ENCODE measurements at places on chromosomes 4 and X.

GRCh38 chr4:108205859-108206258, 37.1 kb upstream of the LEF1 start:
- no peak for DNase-seq

DNA sequence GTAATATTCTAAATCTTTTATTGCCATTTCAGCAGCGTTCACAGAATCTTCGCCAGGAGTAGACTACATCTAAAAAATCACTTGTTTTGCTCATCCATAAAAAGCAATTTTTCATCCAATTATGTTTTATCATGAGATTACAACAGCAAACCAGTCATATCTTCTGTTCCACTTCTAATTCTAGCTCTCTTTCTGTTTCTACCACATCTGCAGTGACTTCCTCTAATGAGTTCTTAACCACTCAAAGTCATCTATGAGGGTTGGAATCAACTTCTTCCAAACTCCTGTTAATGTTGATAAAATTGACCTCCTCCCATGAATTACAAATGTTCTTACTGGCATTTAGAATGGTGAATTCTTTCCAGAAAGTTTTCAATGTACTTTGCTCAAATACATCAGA, 174.4 kb upstream of the BRWD3 start:
- DNase-seq, result no peak

DNA sequence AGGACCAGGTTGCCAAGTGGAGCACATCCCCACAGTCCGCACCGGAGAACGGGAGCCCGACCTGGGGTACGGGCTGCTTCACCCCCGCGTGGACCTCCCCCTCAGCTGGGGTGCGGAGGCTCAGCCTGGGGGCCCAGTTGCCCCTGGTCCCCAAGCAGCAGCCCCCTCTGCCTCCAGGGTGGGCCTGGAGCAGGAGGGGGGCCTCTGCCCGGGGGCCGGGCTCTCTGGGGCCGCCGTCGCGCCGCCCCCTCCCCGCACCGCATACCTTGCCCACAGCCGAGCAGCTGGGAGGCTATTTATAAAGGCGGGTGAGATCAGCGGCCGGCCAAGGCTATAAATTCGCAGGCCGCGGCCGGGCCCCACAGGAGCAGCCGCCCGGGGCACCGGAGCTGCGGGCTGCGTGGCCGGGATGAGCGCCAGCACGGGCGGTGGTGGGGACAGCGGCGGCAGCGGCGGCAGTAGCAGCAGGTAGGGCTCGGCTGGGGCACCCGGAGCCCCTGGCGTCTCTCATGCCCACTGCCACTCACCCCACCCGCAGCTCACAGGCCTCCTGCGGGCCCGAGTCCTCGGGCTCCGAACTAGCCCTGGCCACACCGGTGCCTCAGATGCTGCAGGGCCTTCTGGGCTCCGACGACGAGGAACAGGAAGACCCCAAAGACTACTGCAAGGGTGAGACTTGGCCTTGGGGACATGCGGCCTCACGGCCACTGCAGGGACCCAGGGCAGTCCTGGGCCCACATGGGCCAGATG, at the start of gene SRPK3:
Gene SRPK3, plus strand, starts transcription at position 364 of the 750 bp plus-strand sequence. Its CDS starts 46 bp downstream, at position 410.
- no peak for DNase-seq

GRCh38 chrX:65587616-65588526, 53.3 kb upstream of the LAS1L start:
- no peak for DNase-seq

DNA sequence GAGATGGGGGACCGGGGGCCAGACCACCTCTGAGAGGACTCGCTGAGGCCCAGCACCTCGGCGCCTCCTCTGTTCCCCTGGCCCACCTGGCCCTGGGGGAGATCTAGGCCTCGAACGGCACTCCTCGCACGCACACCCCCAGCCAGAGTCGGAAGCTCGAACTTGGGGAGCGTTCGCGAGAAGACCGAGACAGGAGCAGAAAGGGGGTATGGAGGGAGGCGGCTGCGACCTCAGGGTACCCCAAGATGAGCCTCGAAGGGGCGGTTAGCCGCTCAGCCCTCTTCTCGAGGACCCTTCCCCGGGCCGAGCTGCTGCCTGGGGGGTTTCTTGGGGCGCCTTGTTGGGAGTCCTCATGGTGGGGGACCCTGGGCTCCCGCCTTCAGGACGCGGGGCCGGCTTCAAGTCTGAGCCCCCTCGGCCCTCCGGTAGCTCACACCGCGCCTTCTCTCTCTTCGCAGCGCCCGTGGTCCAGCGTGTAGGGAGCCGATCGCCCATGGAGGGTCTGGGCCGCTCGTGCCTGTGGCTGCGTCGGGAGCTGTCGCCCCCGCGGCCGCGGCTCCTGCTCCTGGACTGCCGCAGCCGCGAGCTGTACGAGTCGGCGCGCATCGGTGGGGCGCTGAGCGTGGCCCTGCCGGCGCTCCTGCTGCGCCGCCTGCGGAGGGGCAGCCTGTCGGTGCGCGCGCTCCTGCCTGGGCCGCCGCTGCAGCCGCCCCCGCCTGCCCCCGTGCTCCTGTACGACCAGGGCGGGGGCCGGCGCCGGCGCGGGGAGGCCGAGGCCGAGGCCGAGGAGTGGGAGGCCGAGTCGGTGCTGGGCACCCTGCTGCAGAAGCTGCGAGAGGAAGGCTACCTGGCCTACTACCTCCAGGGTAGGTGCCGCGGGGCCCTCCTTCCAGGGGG, 706 bp downstream of the DUSP9 start:
- no peak for DNase-seq

GRCh38 chrX:134570509-134570846, 87.8 kb downstream of the PLAC1 start:
- no peak for DNase-seq

DNA sequence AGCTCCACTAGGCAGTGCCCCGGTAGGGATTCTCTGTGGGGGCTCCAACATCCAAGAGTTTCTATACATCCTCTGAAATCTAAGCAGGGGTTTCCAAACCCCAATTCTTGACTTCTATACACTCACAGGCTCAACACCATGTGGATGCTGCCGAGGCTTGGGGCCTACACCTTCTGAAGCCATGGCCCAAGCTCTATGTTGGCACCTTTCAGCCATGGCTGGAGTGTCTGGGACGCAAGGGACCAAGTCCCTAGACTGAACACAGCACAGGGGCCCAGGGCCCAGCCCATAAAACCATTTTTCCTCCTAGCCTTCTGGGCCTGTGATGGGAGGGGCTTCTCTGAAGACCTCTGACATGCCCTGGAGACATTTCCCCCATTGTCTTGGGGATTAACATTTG, 511.8 kb downstream of the TRAM1L1 start:
- no peak for DNase-seq

DNA sequence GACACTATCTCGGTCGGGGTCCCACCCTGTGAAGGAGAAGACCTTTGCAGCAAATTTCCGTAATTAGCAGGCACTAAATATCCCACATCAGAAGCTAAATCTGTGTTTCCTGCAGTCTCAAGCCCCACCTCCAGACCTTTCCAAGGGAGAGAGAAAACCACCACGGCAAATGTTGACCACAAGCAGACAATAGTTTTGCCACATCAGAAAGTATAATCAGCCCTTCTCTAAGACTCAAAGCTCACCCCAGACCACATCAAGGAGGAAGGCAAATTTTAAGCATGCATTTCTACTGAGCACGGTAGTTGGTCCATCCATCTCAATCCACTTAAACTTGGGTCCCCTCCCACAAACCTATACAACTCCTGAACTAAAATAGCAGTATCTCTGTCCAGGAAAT, 398.5 kb downstream of the GPM6A start:
- no peak for DNase-seq

- DNase-seq, result no peak
Observed at GRCh38 chr4:119039779-119040178, 95.9 kb upstream of the MYOZ2 start.

DNA sequence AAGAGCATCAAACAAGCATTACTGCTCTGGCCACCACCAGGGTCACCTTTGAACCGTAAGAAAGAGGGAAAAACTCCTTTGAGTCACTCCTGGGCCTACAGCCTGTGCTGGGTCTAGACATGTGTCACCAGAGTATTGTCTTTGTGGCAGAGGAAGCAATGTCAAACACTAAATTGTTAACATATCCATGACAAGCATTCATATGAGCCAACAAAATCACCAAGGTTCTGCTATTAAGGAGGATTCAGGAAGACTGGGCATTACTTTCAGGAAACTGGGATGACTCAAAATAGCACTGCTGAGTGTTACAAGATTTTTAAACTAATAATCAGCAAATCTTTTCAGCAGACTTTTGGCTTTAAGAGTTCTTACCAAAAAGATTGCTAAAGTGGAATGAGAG, 28.1 kb downstream of the LGI2 start:
- DNase-seq, result peak; percentile 52

DNA sequence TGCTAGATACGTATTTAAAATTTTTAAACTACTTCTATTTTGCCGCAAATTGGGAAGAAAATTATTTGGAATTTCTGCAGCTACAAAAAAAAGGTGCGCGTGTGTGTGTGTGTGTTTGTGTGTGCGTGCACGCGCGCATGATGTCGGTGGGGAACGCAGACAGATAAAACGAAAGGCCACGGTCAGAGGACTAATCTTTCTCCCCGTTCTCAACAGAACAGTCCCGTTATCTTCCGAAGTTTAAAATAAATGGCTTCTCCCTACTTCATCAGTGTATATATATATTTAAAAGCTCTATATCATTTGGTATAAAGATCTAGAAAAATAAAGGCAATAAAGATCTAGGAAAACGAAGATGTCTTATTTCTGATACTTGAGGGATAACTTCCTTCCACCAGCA, 1.5 kb downstream of the MGARP start:
- no peak for DNase-seq

- DNase-seq, result no peak
Observed at GRCh38 chr4:139777757-139778156, 112.1 kb downstream of the MGST2 start.

DNA sequence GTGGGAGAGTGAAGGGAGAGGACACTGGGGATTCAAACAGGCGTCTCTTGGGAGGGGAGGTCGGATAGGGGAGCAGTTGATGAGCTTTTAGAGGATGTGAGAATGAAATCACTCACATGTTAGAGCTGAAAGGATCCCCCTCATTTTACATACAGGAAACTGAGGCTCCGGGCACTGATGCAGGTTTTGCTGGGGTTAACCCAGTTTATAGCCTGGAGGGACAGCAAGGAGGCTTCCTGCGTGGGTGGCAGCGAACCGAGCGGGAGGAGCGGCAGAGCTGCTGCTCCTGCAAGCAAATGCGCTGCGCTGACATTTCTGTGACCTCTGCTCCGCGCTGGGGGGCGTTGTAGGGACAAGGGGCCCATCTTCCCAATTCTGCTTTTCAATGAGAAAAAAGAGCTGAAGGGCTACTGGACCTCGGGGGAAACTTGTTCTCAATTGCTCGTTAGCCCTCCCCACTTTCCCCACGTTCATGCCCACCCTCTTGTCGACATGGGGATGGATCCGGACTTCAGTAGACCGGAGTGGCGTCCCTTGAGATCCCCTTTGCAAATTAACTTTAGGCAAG, 1.2 kb upstream of the NEUROG2 start:
- DNase-seq, result no peak

All from glomerular endothelial cell (primary cell).